ENCODE measurements at places on chromosomes 3 and 15.

DNA sequence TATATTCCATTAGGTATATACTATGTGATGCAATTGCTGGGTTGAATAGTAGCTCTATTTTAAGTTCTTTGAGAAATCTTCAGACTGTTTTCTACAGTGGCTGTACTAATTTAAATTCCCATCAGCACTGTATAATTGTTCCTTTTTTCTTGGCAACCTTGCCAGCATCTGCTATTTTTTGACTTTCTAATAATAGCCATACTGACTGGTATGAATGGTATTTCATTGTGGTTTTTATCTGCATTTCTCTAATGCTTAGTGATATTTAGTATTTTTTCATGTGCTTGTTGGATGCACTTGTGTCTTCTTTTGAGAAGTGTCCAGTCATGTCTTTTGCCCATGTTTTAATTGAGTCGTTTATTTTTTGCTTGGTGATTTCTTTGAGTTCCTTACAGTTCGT lies 145.1 kb upstream of the PLSCR5 start:
- DNase-seq: no peak

- DNase-seq: no peak
These were observed 46.6 kb downstream of the UMPS start for GRCh38 chr3:124776856-124777255.

GRCh38 chr3:60514866-60515265 lies 736.4 kb downstream of the FHIT start:
- no peak for DNase-seq

GRCh38 chr15:57591237-57591821 lies 375 bp upstream of the MYZAP start:
- DNase-seq: no peak

DNA sequence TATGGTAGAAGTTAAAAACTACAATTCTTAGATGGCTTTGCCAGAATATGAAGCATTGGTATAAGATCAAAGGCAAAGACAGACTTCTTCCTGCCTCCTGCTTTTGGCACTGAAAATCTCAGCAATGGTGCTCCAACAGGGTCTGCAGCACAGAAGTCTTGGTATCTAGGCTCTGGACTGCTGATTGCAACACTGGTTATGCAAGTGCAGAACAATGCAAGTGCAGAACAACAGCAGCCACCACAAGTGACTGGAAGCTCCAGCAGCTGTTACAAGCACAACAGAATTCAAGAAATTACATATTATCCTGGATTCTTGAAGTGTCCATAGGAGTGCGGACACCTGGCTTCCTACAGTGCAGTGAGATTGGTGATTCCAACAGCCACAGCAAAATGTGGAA lies 33.7 kb downstream of the ZBTB20 start:
- DNase-seq: no peak

DNA sequence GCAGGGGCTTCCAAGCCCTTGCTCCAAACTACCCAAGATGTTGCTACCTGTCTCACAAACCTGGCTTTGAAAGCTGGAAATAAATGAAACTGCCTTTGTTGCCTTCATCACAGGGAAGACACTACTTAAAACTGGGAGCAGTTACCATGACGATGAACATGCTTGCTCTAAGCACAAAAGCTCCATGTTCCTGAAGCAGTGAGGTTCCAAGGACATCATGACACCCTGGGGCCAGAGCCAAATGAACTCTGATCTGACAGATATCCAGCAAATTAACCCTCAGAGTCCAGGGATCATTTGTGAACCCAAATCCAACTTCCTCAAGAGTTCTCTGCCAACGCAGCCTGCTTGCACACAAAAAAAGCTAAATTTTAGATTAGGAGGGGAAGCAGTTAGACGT lies 10.7 kb downstream of the TRAIP start:
- no peak for DNase-seq

DNA sequence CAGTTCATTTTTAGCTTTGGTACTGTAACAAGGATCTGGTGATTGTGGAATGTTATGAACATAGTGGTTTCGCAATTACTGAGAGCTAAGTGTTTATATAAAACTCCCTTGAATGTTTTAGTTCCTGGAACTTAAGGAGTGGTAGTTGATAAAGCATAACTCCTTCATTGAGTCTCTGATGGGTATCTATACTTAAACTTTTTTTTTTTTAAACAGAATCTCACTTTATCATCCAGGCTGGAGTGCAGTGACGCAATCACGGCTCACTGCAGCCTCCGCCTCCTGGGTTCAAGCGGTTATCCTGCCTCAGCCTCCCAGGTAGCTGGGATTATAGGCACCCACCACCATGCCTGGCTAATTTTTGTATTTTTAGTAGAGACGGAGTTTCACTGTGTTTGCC lies 11.3 kb downstream of the PRKCI start:
- DNase-seq: peak; percentile 29

DNA sequence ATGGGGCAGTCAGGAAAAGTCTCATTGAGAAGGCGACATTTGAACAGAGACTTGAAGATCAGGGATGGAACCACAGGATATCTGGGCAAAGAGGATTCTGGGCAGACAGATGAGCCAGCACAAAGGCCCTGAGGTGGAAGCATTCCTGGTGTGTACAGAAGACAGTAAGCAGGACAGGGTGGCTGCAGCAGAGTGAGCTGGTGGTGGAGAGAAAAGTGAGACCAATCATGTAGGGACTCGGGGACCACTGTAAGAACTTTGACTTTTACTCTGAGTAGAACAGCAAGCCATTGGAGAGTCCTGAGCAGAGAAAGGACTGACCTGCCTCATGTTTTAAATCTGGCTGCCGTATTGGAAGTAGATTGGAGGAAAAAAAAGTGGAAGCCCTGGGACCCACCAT lies 29.9 kb upstream of the LRRFIP2 start:
- DNase-seq: no peak

GRCh38 chr15:58795825-58796224 lies 24.7 kb downstream of the MINDY2 start:
- DNase-seq: no peak

DNA sequence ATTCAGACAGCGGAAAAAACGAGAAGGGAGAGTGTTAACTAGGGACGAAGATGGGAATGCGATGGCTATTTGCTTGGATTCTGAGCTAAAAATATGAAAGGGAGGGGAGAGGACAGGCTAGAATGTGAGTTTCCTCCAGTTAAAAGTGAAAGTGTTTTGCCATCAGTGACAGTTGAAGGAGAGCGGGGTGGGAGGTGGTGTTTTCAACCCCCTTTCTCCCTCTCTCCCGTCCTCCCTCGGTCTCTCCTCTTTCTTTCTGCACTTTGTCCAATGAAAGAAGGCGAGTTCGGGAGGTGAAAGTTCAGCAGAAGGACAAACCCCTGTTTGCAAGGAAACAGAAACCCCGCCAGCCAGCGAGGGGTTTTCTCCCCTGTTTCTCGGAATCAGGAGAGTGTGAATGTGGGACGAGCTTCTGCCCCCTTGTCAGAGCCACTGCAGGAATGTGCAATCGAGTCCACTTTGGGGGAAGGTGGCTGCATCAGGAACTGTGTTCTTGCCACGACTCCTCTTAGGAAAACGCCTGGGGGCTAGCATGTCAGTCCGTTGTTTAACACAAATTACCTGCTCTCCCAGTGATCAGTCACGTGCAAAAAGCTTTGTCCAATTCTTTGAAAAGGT lies 975 bp upstream of the FOXP1 start:
- peak; percentile 66 for DNase-seq

DNA sequence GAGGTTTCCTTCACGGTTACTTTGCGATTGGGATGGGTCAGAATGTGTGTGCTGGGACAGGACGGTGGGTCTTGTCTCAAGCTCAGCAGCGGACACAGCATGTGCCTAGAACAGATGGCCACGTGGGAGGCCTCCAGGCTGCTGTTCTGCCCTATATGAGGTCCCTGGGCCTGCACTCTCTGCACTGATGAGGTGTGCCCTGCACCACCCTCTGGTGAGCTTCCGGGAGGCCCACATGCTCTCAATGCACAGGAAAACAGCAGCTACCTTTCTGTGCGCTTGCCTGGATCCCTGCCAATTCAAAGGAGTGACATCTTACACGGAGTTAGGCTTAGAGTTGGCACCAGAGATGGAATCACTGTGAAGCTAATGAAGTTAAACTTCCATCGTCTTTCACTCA lies 59.8 kb downstream of the BOC start:
- DNase-seq: no peak

GRCh38 chr3:37139567-37140052 lies 34.8 kb downstream of the LRRFIP2 start:
- DNase-seq: no peak

DNA sequence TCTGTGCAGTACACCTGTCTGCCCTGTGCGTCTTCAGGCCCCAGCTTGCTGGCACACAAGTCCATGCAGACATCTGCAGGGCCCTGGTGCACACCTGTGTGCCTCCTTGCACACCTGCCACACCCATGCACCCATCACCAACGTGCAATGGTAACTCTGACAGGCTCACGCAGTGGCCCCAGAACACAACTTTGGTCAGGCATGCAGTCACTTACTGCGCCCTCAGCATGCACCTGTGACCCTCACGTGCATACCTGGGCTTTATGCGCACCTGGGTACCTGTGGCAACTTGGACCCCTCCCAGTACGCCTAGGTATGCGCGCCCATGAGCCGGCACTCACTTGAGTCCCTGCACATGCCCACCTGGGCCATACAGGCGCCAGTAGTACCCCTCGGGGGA lies 1.7 kb downstream of the PLXND1 start:
- no peak for DNase-seq

GRCh38 chr15:39918688-39919385 lies 1.2 kb downstream of the GPR176 start:
- no peak for DNase-seq

DNA sequence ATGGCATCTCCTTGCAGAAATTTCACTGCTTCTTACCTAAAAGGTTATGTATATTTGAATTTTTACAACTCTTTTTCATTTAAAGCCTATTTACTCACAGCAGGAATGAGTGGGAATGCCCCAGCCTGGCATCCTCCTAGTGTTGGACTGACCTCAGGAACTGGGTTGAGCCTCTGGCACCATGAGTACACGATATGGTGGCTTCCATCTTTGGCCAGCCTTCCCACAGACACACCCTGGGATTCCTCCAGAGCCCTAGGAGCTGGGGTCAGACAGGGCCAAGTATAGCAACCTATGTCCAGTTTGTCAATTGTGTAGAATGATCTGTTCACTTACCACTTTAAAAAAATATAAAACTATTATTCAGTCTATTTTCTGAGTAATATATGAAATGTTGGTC lies 57.2 kb upstream of the HEG1 start:
- no peak for DNase-seq

DNA sequence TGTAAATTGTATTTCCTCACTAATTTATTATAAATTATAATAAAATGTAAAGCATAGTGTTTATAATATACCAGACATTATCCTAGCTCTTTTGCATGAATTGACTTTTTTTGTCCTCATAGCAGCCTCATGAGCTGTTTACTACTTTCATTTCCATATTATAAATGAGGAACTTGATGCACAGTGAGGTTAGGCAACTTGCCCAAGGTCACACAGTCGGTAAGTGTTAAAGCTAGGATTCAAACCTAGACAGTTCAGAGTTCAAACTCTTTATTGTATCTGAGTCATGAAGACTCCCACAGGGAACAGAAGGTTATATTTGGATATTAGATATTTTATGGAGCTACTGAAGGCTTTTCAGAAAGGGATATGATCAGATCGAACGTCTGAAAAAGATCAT lies 322.2 kb upstream of the SATB1 start:
- peak; percentile 85 for DNase-seq

DNA sequence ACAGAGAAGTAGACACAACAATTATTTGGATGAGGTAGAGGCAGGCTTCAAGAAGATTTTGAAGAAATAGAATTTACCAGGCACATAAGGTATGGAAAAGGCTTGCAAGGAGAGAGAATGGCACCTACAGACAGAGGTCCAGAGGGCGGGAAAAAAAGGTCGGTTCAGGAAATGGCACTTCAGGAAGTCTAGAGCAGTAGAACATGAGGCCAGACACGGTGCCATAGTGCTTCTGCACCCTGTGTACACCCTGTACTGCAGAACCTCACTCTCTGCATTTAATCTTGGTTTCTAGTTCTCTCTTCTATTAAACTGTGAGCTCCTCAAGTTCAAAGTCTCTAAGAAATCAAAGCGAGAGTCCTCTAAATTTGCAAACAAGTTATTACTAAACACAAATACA lies 113.4 kb upstream of the C2CD4B start:
- DNase-seq: no peak

GRCh38 chr3:192655628-192656027 lies 71.7 kb downstream of the FGF12 start:
- no peak for DNase-seq

DNA sequence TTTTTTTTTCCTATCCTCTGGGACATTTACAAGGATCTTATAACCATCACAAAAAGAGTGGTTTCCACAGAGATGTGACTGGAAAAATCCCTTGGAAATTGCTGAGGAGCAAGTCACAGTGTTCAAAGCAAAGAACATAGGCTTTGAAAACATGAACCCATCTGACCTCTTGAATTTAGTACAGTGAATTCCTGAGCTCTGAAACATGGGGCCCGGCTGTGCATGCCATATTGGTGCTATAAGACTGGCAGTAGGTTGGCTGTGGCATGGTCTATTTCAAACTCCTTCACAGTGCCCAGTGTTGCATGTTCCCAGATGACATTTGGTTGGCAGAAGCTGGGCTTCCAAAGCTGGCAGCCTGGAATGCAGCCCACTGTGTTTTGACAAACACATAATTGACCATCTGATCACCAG lies 202.2 kb downstream of the TIGIT start:
- no peak for DNase-seq

DNA sequence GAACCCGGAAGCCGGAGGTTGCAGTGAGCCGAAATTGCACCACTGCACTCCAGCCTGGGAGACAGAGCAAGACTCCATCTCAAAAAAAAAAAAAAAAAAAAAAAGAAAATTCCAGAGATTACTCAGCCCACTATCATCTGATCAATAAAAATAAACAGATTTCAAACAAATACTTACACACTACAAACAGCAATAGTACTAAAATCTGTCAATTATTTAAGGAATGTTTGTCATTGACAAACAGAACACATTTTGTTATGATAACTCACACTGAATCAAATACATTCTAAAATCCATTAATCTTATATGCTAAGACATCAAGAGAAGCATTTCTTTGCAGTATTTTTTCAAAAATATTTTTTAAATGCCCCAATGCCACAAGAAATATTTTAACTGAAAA lies 7.6 kb downstream of the MYO9A start:
- no peak for DNase-seq

- DNase-seq: no peak
These were observed 354.9 kb downstream of the EPHB1 start for GRCh38 chr3:135149707-135150681.

DNA sequence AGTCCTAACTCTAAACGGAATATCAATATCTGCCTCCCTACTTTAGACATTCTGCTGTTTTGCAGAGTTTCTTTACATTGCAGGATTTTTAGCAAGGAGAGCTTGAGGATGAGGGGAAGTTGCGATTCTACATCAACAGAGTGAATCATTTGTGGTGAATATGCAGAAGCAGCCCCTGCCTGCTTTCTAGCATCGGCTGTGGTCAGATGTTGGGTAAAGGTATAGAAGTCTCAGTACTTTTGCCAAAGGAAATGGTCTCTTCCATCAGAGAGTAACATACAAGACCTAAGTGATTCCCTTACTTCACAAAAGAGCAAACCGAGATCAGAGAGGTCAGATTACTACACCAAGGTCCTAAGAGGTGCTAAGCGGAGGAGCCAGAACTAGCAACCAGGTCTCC lies 15.2 kb downstream of the ST3GAL6 start:
- DNase-seq: peak; percentile 79
